Activated T-cell treated with anti-CD3 and anti-CD28 coated beads, Interleukin-2, amount 50 U/mL, for 48 hours (primary cell): ENCODE measurements at places on chromosomes 13 and 19.

GRCh38 chr13:63843766-63844699 is 2428.4 kb upstream of the PCDH20 start:
- no peak for DNase-seq

- DNase-seq = no peak
Measured at GRCh38 chr13:26695891-26696311, 64.7 kb downstream of the GPR12 start.

- DNase-seq = no peak
Measured at GRCh38 chr19:12052091-12052496, 667 bp downstream of the ZNF878 start.

DNA sequence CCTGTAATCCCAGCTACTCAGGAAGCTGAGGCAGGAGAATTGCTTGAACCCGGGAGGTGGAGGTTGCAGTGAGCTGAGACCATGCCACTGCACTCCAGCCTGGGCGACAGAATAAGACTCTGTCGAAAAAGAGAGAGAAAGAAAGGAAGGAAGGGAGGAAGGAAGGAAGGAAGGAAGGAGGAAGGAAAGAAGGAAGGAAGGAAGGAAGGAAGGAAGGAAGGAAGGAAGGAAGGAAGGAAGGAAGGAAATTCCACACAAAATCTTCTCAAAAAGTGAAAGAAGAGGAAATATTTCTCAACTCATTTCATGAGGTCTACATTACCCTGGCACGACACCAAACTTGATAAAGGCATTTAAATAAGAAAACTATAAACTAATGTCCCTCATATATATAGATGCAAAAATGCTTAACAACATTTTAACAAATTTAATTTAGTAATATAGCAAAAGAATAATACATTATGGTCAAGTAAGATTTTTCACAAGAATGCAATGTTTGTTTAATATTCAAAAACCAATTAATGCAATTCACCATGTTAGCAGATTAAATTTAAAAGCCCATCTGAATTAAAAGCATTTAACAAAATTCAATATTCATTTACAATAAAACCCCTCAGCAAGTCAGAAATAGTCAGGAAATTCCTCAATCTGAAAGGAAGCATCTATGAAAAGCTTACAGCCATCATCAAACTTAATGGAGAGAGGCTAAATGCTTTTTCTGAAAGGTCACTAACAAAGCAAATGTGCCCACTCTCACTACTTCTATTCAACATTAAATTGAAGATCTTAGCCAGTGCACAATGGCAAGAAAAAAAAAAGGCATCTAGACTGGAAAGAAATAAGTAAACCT is 12.0 kb upstream of the CPB2 start:
- DNase-seq = no peak

DNA sequence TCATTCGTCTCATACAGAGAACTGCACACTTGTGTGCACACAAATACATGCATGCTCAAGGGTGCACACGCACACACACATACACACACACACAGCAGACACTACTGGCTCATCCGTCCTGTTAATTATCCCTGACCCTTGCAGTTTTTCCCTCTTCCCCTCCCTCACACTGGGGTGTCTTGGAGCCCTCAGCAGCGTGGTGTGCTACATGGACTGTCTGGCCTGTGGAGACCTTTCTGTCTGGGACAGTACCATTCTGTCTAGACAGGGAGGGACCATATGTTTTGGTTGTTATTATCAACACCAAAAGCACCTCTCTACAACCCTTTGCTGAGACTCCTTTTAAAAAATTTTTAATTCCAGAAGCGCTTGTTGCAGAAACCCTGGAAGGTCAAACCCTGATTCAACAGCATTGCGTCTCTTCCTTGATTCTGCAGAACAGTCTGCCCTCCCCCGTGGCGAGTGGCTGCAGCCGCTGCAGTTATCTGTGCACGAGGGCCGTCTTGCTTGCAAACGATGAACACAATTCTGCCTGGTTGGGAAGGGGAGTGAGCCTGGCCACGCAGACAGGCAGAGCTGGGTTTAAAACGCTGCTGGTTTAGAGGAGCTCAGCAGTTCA is 374.0 kb downstream of the IRS2 start:
- no peak for DNase-seq

- DNase-seq = no peak
Measured at GRCh38 chr13:29361716-29362115, 233.8 kb downstream of the SLC7A1 start.

DNA sequence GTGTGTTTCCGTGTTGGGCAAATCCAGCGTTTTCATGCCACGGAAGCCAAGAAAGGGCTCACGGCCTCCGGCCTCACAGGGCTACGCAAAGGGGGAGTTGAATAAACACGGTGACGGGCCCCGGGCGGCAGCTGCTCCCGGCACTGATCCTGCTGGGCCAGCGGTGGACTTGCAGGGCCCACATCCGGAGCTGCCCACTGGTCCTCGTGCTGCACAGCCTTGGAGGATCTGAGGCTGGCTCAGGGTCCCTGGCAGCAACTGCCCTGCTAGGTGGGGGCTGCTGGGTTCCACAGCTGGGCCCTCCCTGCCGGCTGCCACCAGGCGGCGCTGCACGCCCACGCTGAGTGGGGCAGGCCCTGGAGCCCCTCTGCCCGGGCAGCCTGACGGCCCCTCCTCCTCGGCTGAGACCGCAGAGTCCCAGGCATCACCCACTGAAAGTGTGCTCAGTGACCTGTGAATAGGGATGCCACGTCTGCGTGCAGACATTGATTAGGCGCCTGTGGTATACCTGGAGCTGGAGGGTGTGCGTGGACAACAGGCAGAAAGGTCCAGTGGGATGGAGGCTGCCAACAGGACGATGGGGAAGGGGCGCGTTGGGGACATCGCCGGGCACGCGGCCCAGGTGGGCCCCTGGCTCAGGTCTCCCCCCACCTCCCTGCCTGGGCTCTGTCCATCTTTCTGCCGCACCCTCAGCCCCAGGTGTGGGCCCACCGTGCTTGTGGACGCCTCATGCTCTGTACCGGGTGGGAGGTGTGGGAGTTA is 5.3 kb upstream of the HCN2 start:
- peak; percentile 73 for DNase-seq

- no peak for DNase-seq
Measured at GRCh38 chr13:72953391-72953965, 105.3 kb upstream of the KLF5 start.

- DNase-seq = no peak
Measured at GRCh38 chr19:32103541-32103940, 241.9 kb upstream of the ZNF507 start.

DNA sequence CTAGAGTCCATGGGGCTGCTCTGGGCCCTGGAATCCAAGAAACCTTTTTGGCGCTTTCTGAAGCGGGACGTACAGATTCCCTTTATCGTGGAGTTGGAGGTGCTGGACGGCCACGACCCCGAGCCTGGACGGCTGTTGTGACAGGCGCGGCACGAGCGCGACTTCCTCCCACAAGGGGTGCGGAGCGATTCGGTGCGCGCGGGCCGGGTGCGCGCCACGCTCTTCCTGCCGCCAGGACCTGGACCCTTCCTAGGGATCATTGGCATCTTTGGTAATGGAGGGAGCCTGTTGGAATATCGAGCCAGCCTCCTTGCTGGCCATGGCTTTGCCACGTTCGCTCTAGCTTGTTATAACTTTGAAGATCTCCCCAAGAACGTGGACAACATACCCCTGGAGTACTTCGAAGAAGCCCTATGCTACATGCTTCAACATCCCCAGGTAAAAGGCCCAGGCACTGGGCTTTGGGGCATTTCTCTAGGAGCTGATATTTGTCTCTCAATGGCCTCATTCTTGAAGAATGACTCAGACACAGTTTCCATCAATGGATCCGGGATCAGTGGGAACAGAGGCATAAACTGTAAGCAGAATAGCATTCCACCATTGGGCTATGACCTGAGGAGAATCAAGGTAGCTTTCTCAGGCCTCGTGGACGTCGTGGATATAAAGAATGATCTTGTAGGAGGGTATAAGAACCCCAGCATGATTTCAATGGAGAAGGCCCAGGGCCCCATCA is 3.5 kb upstream of the ZFP82 start:
- no peak for DNase-seq

DNA sequence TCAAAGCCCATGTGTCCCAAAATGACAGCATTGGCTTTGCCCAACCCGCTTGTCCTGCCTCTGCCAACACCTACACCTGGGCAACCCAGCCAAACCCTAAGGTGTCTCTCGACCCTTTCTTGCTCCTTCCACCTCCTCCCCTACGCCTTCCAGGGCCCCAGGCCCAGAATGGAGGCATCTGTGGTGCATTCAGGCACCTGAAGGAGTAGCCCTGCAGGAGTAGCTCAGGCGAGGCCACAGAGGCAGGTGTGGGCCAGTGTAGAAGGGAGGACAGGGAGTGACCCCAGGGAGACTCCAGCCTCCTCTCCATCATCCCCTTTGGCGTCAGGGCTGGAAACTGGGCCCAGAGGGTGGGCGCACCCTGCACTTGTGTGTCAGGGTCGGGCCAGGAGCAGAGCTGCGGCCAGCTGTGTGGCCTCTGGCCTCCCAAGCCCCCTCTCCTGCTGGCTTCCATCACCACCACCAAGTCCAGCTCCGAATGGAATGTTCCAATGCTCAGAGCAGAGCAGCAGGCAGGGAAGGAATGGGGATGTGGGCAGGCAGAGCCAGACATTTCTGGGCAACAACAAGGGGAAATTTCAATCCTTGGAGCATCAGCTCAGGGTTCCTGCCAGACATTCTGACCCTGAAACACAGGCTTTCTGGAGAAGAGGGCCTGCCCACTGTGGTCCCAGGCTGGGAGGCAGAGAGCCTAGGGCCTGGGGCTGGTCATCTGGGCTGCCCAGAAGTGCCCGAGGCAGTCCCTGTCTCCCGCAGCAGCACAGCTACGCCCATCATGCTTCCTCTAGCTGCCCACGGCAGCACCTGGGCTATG is 16.4 kb downstream of the PLEKHF1 start:
- no peak for DNase-seq

DNA sequence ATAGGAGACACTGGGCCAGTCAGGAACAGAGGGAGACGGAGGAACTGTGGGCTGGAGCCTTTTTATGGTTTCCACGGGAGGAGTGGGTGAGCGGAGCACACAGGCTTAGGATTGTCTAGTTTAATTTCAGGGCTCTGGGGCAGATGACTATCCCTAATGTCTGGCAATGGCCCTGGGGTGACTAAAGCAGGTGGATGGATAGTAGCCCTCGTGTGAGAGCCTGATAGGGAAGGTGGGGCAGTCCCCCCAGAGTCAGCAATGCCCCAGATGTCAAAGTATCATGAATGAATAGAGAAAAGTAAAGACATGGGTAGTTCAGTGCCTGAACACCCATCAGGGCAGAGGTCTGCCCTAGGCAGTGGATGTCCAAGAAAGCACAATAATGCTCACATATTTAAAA is 94.2 kb downstream of the ZDHHC20 start:
- DNase-seq = no peak

DNA sequence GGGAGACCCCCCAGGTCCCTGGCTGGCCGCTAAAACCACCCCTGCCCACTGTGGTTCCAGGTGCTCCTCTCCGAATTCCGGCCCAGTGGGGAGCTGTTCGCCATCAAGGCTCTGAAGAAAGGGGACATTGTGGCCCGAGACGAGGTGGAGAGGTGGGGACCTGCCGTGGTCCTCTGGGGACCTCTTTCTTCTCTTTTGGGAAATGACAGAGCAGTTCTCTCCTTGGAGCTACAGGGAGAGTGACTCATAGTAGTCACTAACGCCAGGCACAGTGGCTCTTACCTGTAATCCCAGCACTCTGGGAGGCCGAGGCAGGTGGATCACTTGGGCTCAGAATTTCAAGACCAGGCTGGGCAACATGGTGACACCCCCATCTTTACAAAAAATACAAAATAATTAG is 7.3 kb downstream of the PTGER1 start:
- DNase-seq = no peak

DNA sequence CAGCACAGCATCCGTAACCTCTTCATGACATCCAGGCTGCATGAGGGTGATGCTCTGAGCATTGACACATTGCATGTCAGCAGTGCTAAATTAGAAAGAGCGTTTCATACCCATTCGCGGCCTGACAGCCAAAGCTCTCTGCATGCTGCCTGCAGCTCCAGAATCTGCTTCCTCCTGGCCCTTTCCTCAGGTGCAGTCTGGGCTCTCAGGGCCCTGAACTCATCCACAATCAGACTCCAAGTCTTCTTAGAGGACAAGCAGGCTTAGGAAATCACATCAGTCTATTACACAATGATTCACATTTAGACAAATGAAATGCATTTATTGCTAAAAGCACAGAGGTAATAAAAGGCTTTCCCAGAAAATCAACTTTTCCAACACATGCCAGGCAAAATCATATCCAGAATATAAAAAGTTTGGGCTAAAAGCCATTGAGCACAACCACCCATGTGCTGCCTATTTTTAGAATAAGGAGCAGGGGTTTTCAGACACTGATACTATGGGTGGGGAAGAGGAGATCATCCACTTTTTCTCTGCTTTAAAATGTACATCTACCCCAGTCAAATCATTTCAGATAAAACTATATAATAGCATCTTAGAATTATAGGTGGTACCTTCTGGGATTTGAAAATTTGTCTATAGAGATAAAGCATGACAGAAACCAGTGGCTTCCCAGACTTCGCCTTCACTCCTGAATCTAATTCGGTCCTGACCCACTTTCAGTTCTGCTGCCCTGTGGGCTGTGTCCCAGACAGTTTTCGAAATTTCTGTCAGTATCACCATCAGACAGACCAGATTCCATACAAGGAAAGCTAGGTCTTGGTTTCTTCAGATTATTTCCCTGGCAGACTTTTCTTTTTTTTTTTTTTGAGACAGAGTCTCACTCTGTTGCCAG is 109.3 kb downstream of the COL4A2 start:
- DNase-seq = no peak

GRCh38 chr13:101139081-101139480 is 277.2 kb downstream of the NALCN start:
- DNase-seq = no peak

DNA sequence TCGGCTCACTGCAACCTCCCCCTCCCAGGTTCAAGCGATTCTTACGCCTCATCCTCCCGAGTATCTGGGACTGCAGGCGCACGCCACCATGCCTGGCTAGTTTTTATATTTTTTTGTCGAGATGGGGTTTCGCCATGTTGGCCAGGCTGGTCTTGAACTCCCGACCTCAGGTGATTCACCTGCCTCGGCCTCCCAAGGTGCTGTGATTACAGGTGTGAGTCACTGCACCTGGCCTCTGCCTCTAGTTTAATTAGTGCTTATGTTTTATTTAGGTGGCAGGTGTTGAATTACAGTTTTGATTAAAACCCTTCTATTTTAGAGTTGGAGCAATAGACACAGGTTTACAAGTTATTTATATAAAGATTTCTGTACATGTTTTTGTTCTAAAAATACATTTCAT is 42.8 kb downstream of the ATP11A start:
- no peak for DNase-seq

GRCh38 chr19:49812452-49812996 is 568 bp downstream of the FUZ start:
- peak; percentile 23 for DNase-seq

GRCh38 chr19:12574036-12574435 is 22.8 kb upstream of the ZNF564 start:
- DNase-seq = no peak

- no peak for DNase-seq
Measured at GRCh38 chr13:70188567-70188966, 80.3 kb upstream of the KLHL1 start.
